ENCODE measurements at places on chromosomes 2 and 18.

- DNase-seq, result no peak
Measured at GRCh38 chr2:95010718-95011117, 14.8 kb upstream of the MAL start.

DNA sequence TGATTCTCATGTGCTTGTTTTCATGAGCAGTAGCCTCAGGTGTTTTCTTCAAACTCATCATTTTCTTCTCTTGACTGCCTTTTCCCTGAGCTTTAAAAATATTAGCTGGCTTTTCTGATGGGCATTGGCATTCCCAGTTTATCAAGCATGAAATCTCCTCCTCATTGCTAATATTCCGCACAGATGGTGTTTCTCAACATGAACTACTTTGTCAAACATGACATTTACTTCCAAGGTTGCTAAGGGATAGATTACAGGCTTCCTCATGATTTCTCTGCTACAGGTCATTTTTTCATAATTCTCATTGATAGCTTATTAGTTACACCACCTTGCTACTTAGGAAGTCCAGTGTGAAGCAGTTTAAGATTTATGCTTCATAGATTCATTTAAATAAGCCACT lies 1116.9 kb upstream of the CNTNAP5 start:
- DNase-seq, result no peak

GRCh38 chr2:95279435-95280035 lies 5.3 kb downstream of the PROM2 start:
- DNase-seq, result no peak

DNA sequence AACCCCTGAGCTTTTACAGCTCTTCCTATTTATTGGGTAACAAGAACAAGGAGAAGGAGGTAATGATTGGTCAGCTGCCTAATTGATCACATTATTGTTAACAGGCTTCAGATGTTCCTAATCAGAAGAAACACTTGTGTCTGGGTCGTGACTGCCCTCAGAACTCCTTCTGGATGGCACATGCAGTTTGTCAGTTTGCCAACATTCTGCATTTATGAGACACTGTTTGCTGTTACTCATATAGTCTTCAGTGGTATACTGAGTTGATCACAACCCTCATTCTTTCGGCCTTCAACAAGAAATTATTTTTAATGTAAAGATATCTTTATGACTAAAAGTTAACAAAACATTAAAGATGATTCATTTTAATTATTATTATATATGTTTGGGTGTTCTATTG lies 95.7 kb upstream of the DOCK10 start:
- no peak for DNase-seq

DNA sequence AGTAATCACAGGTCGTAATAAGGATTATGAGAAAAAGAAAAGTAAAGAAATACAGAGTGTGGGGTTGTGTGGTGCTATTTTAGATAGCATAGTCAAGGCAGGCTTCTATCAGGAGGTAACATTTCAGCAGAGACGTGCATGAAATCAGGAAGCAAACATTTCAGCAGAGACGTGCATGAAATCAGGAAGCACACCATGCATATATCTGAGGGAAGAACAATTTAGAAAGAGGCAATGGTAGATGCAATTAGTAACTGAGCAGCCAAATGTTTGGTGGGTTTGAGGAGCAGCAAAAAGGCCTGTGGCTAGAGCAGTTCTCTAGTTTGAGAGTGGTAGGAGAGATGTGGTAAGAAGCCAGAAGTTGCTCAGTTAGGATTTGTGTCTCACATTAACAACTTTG lies 713.7 kb downstream of the ADCYAP1 start:
- no peak for DNase-seq

DNA sequence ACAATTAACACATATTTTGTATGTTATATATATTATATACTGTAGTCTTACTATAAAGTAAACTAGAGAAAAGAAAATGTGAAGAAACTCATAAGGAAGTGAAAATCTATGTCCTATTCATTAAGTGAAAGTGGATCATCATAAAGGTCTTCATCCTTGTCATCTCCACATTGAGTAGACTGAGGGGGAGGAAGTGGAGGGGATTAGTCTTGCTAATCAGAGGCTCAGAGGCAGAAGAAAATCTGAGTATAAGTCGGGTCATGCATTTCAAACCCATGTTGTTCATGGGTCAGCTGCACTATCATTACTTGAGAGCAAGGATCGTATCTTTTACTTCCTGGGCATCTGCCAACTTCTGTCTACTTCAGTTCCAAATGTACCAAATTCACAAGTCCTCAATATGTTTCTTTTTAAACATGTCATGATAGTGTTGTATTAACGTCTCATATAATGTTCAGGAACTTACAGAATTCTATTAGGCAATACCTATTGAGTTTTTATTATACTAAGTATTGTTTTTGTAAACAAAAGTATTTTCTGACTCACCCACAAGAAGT lies 208.9 kb upstream of the BOD1L2 start:
- DNase-seq, result no peak

DNA sequence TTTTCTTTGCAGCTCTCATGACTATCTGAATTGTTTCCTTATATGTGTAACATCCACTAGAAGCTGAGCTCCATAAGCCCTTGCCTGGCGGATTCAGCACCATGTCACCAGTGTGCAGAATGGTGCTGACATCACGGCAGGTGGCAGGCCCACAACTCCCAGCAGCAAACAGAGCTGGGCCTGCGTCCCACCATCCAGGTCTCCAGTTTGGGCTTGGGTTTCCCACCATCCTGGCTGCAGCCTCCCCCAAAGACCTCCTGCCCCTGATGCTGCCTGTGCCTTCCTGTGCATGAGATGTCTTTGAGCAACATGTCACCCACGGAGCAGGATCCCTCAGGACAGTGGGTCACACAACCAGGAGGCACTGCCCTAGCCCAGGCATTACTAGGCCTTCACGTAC lies 113.1 kb downstream of the TNS1 start:
- no peak for DNase-seq

DNA sequence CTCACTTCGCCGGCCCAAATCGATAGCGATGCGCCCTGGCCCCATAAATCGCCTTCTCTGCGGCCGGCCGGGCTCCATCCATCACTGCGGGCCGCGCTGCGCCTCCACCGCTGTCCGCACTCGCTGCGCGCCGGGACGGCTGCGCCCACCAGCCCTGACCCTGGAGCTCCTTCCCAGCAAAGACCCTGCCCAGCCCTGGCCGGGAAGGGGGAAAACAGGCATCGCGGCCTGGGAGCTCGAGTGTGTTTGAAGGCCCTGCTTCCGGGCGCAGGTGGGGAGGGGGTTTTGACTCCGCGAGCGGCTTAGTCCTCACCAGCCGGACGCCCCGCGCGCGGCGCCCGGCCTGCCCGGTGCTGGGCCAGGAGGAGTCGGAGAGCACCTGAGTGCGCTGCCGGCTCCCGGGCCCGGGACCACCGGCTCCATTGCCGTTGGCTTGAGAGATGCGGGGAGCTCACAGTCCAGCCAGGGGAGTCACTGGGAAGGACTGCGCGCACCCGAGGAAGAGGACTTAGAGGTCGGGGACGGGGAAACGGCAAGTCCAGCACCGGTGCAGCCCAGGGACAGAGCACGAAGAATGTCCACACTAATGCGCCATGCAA lies 1.1 kb downstream of the PAX8 start:
- peak; percentile 37 for DNase-seq

DNA sequence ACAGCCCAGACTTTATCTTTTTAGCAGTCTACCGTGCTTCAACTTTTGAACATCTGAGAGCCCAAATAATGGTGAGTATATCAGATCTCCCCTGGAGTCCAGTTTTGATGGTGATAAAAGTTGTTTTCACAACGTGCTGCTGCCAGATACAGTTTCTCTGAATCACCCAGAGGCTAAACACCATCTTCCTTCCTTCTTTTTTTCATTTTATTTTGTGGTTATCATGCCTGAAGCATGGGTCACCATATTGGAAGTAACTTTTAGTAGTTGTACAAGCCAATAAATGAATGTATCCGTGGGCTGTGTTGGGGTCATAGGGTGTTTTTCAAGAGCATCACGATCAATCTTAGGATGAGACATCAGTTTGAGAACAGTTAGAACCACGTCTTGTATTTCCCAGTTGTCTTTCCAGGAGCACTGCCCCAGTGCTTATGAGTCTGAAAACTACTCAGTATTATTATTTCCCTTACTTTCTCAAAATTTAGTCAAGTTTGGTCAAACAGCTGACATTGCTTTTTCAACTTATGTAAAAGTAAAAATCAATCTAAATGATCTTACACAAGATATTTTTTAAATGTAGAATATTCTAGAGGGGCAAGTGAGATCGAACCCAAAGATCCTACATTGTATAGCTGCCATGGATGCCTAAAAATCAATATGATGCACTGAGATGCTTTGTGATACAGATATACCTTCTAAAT lies 311.4 kb downstream of the CTNNA2 start:
- no peak for DNase-seq

DNA sequence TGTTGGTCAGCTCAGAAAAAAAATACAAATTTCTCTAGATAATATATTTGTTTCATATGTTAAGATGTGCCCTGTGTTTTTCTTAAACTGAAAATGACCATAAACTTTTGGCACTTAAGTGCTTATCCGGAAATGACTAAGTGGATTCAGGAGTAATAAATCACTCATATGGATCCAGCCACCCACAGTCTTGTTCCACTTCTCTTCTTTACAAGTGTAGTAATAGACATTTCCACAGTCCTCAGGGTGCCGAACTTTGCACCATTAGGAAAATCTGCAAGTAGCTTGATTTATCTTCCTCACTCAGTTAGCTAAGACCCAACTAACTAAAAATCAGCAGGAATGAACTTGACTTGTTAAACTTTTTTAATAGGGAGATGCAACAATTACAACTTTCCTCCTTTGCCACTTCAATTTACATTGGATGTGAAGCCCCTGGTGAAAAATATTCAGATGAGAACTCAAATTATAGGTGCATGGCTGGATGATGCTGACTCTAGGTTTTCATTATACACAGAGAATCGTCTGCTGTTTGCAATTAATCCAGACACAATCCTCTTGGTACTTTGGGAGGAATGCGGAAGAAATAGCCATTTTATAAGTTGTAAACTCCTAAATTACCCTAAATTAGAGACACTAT lies 322.5 kb downstream of the ARHGAP15 start:
- no peak for DNase-seq

GRCh38 chr18:55405893-55406406 lies 182.0 kb downstream of the TCF4 start:
- peak; percentile 55 for DNase-seq

GRCh38 chr2:20174410-20174809 lies 50.5 kb downstream of the SDC1 start:
- no peak for DNase-seq

DNA sequence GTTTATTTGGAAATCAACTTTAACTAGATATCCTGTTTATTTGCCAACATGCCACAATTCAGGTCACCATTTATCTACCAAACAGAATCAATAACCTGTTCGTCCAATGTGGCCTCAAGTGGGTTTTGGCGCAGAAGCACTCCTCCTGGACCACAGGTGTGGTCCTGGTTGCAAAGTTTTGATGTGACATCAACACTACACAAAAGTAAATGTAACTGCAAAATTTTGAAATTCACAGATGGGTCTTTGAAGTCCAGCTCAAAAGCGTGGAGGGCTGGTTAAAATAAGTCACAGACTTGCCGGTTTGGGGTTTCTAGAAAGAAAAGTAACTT lies 474 bp upstream of the GCA start:
- DNase-seq, result no peak

GRCh38 chr2:206345606-206346005 lies 71.1 kb downstream of the ZDBF2 start:
- no peak for DNase-seq

DNA sequence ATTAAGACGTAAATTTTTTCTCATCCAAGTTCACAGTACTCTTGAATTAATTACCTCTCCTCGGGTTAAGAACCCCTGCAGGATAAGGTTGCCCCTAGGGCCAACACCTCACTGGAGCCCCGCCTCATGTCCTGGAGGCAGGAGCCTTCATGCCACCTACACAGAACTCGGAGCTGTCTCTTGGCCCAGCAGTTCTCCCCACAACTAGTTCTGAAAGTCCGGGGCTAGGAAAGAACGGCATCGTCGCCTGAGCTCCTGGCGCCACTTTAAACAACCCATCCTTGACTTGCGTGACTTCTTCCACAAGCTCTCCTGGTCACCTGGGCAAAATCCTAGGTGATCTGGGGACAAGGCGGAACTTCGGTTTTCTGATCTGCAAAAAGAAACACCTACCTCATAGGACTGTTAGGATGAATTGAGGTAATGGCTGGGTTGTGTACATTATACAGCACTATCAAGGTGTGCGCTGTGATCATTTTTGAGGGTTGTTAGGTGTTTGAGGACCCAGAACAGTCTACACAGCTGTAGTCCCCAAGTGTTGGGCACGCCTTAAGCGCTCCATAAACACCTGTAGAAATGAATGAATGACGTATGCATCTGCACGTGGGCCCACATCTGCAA lies 641 bp upstream of the ITGA6 start:
- no peak for DNase-seq

DNA sequence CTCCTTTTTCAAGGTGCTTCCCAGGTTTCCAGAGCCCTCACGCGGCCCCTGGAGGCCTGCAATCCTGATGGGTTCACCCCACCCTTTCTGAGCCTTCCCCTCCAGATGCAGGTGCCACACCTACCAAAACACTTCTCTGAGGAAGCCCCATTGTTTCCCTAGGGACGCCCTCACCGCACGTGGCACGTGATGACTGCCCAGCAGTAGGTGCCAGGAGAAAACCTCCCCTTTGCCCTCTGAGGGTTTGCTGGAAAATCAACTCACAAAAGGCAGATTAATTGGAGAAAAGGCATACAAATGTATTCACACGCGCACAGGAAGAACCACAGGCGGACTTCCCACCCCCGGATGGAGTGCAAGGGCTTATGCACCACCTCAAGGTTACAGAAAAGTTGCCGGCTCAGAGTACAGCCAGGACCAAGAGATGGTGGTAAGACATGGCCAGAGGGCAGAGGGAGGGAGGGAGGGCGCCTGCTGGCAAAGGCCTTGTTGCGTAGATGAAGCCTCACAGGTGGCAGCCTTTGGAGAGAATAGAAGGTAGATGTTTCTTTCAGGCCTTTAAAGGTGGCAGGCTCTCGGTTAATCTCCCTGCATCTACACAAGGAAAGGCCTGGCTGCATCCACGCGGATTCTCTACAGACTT lies 269.4 kb upstream of the RAB6C start:
- DNase-seq, result no peak

DNA sequence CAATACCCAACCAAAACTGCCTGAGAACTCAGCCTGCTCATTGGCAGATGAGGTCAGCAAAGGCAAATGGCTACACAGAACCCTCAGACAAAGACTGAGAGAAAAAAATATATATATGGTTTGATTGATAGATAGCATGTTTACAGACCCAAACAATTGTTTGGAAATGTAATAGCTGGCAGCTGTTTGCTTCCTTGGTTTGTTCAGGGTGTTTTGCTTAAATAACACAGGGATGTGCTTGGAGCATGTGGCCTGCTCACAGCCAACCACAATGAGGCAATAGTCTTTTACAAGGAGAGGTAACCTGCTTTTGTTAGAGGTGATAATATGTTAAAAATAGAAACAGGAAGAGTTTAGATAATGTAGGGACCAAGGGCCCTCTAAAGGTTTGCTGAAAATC lies 84.5 kb downstream of the PDK1 start:
- no peak for DNase-seq

- DNase-seq, result no peak
Measured at GRCh38 chr18:12405066-12405465, 2.7 kb upstream of the PRELID3A start.

GRCh38 chr2:196181484-196181883 lies 10.1 kb upstream of the STK17B start:
- no peak for DNase-seq

GRCh38 chr2:99201959-99202678 lies 21.1 kb downstream of the MRPL30 start:
- no peak for DNase-seq

- DNase-seq, result no peak
Measured at GRCh38 chr18:35164133-35164532, 76.7 kb upstream of the ZNF397 start.

Data from cardiac muscle cell (in vitro differentiated cells and primary cell).